ENCODE measurements at places on chromosomes 16 and 17. TPM values are rescaled to one million over a fixed set of nuclear protein-coding genes. Genes with fewer than 3 reads are reported as not detected.

GRCh38 chr17:3589784-3590183, 19.4 kb downstream of the TRPV1 start:
- DNase-seq, result no peak

- no peak for DNase-seq
Observed at GRCh38 chr17:16419074-16419928, 3.9 kb downstream of the TRPV2 start.

DNA sequence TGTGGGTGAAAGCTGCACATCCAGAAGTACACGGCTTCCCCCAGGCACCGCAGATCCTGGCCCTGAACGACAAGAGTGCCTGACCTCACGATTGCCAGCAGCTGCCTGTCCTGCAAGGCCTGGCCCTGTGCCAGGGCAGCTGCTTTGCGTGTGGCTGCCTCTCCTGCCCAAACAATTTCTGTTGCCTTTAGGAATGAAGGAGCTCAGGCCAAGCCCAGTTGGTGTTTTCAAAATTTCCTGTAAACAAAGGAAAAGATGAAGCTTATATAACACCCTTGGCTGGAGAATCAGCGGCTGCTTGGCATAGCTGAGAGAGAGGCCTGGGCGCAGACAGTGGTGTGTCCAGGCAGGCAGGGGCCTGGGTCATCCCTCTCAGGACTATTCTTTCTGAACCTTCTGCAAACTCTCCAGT, 11.7 kb upstream of the SLC47A2 start:
- peak; percentile 74 for DNase-seq

DNA sequence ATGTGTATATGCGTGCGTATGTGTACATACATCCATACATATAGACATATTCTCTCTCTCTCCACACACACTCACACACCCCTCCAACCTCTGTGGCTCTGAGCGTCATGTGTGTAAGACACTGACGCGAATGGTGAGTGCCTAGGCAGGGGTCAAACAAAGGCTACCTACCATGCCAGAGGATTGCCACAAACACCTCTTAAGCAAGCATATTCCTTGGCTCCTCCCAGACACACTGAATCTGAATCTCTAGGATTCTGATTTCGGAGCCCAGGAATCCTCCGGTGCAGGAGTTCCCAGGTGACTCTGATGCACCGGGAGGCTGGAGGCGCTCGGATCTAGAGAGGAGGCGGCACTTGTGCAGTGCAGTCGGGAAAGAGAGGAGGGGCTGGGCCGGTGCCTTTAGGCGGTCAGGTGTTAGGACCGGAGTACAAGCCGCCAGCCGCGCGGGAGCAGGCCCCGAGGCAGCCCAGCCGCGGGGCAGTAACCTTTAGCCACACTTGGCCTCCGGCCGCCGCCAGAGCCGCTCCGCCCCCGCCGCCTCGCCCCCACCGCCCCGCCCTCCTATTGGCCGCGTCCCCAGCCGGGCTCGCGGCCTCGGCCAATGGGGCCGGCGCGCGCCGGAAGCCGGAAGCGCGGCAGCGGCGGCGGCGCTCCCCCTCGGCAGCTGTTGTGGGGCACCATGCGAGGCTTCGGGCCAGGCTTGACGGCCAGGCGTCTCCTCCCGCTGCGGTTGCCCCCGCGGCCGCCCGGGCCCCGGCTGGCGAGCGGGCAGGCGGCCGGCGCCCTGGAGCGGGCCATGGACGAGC, at the start of gene MLYCD:
Gene MLYCD, plus strand, starts transcription at position 653 of the 809 bp plus-strand sequence. Its CDS starts 30 bp downstream, at position 683.
- peak; percentile 13 for DNase-seq

DNA sequence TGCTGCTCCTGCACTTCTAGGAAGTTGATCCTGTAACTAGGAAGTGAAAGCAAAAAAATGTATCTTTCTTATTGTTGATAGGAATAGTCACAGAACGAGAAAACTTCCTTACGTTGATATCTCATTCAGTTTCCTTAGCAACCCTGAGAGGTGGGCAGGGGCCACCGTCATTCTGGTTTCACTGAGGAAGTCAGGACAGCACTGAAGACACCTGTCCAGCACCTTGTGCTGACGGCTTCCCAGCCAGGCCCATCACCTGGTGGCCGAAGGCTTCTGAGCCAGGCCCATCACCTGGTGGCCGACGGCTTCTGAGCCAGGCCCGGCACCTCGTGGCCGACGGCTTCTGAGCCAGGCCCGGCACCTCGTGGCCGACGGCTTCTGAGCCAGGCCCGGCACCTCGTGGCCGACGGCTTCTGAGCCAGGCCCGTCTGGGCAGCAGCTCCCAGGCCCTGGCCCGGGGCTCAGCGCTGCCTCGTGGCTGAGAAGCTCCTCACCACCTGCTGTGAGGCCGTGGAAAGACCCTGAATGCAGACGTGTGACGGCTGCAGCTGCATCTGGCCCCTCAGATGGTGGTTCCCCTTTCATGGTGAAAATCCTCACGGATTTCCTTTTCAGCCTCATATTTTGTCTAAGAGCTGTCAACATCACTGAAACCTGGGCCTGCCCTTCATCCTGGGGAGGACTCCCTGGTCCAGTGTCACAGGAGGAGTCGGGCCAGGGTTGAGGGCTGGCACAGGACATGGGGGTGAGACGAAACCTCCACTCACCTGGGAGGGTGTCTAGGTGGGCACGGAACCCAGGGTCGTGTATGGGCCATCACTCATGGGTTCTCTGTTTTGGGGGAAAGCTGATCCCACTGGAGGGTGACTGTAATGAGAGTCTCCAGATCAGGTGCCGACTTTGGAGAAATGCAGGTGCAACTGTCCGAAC, 33.0 kb upstream of the ZNF750 start:
- DNase-seq, result no peak

GRCh38 chr17:79388556-79389295, 222.1 kb downstream of the RBFOX3 start:
- no peak for DNase-seq

- DNase-seq, result no peak
Observed at GRCh38 chr17:71488851-71489250, 632.0 kb upstream of the SOX9 start.

- no peak for DNase-seq
Observed at GRCh38 chr16:13886608-13887007, 33.3 kb upstream of the ERCC4 start.

DNA sequence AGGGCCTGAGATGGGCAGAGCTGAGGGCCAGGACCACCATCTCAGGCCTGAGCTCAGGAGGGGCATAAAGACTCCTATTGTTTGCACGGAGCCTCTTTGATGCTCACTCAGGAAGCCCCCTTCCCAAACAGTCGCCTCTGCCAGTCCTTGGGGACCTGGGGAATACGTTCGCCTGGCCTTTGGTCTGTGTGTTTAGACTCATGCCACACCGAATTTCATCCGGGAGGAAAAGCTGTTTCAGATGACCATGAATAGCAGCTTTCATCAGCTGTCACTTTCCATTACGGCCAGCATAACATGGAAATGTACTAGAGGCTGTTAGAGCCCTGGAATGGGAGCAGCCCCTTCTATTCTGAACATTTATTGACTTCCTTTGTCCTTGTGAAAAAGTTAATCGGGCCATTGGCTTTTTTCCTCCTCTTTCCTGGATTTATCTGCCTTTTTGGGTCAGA, 139.0 kb downstream of the HS3ST3A1 start:
- DNase-seq, result no peak

GRCh38 chr17:17505610-17506171, 9.5 kb upstream of the RASD1 start:
- DNase-seq, result no peak

GRCh38 chr17:81996232-81996756, 18.9 kb downstream of the ASPSCR1 start:
- DNase-seq, result no peak

- no peak for DNase-seq
Observed at GRCh38 chr16:89123001-89123830, 29.6 kb downstream of the ACSF3 start.

GRCh38 chr16:14364386-14365199, 265.5 kb downstream of the PARN start:
- no peak for DNase-seq

GRCh38 chr17:82120148-82120547, 22.1 kb upstream of the FASN start:
- no peak for DNase-seq

DNA sequence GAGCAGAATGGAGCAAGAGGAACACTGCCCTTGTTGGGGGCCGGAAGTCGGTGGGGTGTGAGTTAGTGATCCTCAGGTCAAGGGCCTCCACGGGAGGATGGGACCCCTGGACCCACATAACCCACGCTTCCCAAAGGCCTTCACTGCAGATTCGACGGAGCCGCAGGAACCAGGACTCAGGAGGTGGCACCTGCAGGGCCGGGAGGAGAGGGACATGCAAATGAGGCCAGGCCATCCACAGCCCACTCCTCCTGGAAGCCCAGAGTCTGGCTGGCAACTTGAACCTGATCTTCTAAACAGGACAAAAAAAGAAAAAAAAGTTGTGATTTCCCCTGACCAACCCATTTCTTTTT, 299.9 kb downstream of the SOX9 start:
- DNase-seq, result no peak

GRCh38 chr16:2895813-2896212, 12.8 kb downstream of the FLYWCH2 start:
- no peak for DNase-seq

DNA sequence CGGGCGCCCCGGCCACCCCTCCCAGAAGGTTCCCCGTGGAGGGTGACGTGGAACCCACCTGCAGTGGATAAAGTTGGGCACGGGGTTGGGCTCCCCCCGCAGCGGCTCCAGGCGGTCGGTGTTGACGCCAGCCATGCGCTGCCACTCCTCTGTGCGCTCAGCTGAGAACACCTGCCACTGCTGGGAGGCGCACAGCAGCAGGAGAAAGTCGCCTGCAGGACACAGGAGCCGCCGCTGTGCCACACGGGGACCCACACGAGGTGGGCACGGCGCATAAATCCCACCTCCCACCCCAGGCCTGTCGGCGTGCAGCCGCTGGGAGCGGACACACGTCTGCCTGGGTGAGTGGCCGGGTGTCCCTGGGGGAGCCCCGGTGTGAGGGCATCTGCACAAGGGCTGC, 20.7 kb downstream of the CTU2 start:
- DNase-seq, result no peak

The ZSCAN10 gene
- total RNA-seq, result not detected

The CDC6 gene
- 41.3 TPM for total RNA-seq

The IKZF3 gene
- not detected for total RNA-seq

The TPSD1 gene
- total RNA-seq, result not detected

The PIK3R5 gene
- not detected for total RNA-seq
